ENCODE measurements at places on chromosomes 4 and X.

DNA sequence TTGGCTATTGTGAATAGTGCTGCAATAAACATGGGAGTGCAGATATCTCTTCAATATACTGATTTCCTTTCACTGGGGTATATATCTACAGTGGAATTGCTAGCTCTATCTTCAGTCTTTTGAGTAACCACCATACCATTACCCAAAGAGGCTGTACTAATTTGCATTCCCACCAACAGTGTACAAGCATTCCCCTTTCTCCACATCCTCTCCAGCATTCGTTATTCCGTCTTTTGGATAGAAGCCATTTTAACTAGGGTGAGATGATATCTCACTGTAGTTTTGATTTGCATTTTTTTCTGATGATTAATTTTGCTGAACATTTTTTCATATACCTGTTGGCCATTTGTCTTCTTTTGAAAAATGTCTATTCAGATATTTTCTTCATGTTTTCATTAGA, 110.3 kb downstream of the PRDM5 start:
- DNase-seq: no peak

- no peak for DNase-seq
Observed at GRCh38 chr4:98290511-98290910, 29.3 kb downstream of the RAP1GDS1 start.

GRCh38 chrX:23616361-23616760, 50.9 kb upstream of the PRDX4 start:
- DNase-seq: no peak

DNA sequence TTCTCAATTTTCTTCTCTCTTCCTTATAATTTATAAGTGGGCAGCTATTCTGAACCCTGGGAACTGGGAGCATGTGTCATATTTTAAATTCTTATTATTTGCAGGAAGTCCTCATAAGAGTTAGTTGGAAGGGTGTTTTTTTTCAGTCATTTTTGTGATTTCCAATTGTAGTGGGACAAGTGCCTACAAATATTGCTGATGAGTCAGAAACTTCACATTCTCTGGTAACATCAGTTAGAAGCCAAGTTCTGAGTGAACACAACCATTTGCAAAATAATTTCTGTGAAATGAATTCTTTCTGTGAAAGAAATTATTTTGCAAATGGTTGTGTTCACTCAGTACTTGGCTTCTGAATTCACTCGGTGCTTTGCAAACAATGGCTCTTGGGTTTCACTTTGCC, 20.8 kb upstream of the NWD2 start:
- DNase-seq: no peak

DNA sequence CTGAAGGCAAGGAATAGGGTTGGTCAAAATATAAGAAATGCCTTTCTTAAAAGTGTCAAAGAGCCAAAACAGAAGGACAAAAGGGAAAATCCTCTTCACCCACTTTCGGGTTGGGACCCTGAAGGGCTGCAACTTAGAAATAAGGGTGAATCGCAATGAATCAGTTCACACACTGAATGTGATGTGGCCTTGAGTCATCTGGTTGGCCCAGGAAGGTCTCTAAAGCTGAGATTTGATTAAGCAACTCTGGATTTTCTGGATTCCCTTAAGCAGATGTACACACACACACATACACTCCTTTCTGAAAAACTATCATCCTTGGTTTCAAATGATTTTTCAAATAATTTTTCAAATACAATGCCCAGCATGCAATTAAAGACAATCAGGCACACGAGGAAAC, 13.1 kb downstream of the TAB3 start:
- DNase-seq: no peak

DNA sequence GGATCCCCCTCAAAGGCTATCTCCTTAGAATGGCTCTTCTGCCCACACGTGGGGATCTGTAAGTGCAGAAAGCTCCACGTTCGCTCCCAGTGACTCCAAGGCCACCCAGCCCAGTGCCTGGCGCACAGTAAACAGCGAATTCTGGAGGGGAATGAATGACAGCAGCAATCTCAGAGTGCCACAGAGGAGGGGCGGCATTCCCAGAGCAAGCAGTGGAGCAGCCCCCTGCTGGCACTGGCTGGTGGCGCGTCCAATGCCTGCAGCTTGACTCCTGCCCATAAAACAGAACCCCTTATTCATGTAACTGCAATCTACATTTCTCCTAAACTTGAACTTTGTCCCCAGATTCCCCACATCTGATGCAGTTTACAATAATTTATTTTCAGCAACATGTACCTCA, 6.9 kb upstream of the HELT start:
- no peak for DNase-seq

- no peak for DNase-seq
Observed at GRCh38 chrX:153934762-153935325, at the start of gene NAA10. Gene NAA10 (minus strand): TSS chrX:153935037. CDS start chrX:153934904, 133 bp downstream.

- no peak for DNase-seq
Observed at GRCh38 chrX:107630031-107630689, 1.9 kb downstream of the PRPS1 start.

DNA sequence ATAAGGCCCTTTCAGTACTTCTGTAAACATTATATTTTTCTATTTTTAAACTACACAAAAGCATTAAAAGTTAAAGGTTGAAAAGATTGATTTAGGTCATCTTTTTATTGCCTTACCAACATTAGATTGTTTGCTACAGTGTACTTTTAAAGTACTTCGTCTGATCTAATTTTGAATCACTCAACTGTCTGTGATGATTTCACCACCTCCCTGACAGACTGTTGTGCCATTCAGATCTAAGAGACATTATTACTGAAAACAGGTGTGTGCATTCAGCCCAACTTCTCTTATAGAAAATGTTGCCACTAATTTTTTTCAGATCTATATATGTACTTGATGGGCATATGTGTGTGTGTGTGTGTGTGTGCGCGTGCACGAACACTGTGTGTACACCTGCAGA, 39.3 kb downstream of the GASK1B start:
- no peak for DNase-seq

DNA sequence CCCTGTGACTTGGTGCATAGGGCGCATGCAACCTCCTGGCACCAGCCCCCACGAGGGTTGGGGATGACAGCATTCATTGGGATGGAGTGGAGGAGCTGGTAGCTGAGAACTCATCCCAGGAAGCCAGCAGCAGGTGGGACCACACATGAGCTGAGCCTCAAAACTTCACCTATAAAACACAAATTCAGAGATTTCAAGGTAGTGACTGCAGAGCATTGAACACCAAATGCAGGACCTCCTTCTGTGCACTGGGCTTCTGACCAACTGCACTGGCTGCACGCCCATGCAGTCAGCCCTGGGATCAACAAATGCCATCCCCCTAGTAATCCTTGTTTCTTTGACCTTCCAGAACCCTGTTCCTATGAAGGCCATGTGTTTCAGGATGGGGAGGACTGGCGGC, 197.8 kb downstream of the FRAS1 start:
- DNase-seq: no peak

GRCh38 chrX:22652596-22652995, 347.2 kb upstream of the DDX53 start:
- no peak for DNase-seq

DNA sequence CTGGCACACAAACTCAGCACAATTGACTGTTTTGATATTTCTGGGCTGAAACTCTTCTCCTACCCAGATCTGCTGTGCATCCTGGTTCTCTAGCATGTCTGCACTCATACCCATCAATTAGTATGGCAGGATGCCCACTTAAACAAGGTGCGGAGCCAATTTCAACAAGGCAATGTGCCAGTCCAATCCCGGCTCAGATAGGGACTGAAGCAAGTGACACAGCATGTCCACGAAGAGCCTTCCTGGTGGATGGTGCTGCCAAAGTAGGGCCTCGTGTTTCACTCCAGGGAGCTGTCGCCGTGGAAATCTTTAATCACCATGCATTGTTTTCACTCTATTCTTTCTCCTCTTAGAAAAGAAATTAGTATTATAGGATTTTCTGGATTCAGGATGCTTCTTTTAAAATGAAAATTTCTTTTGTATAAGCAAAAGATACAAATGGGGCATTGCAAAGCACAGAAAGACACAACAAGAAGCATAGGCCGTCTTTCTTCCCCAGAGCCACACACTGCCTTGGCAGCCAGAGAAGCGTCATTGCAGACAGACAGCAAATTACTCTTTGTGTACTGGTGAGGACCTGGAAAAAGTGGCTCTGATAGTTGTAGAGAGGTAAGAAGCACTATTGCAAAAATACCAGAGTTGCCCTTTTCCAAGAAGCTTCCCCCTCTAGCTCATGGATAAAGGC, 40.6 kb upstream of the LSM6 start:
- no peak for DNase-seq

GRCh38 chr4:156767911-156768415, 203.6 kb downstream of the PDGFC start:
- no peak for DNase-seq

DNA sequence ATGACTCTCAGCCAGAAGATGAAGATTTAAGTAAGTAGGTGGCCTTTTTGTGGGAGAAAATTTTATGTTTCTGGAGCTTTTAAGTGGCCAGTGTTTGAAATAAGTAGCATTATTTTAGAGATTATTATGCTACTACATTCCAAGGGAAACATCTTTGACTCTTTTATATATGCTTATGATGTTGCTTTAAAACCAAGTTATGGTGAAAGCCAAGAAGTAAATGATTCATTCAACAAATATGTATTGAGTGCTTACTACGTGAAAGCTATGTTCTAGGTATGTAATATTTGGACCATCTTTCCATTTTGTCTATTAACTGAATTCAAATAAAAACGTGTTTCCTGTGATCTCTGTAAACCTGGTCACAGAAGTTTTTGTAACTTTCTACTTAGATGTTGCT, 58.3 kb downstream of the ZFX start:
- DNase-seq: no peak

- no peak for DNase-seq
Observed at GRCh38 chr4:180240670-180241069, 2002.5 kb upstream of the TENM3 start.

GRCh38 chr4:119861731-119862130, 204.9 kb downstream of the MAD2L1 start:
- DNase-seq: no peak

- no peak for DNase-seq
Observed at GRCh38 chrX:8988446-8988845, 45.5 kb downstream of the FAM9B start.

GRCh38 chrX:129781134-129781672, 1.5 kb downstream of the SASH3 start:
- DNase-seq: peak; percentile 60

DNA sequence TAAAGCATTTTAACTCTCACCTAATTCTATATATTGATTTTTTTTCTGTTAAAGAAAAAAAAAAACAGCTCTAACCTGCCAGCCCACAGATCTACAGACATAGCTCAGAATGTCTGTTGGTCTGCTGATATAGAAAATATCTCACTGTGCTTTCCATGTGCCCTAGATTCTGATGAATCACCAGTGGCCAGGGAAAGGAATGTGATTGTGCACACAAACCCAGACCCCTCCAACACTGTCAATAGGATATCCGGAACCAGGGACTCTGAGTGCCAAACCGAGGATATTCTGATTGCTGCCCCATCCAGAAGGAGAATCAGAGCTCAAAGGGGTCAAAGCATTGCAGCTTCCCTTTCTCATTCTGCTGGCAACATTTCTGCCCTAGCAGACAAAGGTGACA, 12.1 kb upstream of the SCML1 start:
- no peak for DNase-seq

GRCh38 chrX:124455966-124456365, 109.6 kb downstream of the SH2D1A start:
- no peak for DNase-seq

GRCh38 chr4:43682551-43682950, 766.1 kb downstream of the KCTD8 start:
- DNase-seq: no peak

DNA sequence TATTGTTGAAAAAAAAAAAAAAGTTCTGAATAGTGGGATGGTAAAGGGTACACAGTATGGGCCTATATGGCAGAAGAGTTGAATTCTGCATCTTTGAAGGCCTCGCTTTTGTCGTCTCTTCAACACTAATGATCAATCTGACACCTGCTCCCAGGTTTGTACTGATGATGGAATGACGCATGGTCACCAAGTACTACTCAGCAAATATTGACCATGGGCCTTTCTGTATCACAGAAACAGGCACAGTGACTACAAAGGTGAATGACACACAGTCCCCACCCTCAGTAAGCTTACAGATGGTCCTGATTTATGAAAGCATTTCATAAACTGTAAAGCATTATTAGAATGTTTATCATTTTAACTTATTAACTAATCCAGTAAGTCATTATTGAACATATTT, 152.6 kb downstream of the LDB2 start:
- DNase-seq: no peak

DNA sequence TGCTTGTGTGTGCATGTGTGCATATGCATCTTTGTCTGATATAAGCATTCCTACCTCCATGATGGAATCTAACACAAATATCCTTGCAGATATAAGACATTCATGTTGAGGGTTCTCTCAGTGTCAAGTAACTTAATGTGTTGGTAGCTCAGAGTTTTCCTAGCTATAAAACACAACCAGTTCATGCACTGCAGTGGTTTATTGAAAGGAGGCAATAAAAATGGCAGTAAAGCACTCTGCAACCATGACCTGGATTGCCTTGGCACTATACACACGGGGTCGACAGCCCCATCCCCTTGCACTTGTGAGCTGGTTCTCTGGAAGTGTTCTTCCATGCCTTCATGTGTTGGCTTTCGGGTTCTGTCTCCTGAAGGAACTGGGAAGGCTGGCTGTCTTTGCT, 38.9 kb downstream of the GPC4 start:
- no peak for DNase-seq

GRCh38 chr4:43251841-43252240, 359.3 kb downstream of the GRXCR1 start:
- DNase-seq: no peak

GRCh38 chrX:17355976-17356375, 19.0 kb upstream of the NHS start:
- DNase-seq: no peak

GRCh38 chrX:69158166-69158980, 6.9 kb downstream of the PJA1 start:
- DNase-seq: no peak

DNA sequence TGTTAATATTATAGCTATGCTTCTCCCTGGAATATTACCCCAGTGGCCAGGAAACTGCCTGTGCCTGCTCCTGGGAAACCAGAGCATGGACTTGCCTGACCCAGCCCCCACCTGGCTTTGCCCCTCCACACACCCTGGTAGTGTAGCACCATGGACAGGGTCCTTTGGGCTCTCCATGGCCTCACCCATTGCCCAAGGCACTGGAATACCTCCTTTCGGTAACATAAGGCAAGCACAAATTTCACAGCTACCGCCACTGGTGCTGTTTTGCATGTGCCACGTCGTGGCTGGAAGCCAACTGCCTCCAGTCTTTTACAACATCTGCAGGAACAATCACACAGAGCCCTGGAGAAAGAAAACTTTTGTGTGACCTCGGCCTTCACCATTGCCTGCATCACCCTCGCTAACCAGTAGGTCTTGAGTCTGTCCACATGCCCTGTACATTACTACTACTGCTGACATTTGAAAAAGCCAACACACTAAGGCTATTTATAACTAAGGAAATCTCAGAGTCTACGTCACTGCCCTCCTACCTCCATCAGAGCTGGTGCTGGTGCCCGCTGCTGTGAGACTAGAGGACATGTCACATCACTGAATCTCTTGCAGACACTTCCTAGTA, 47.7 kb downstream of the HPGD start:
- no peak for DNase-seq

GRCh38 chr4:70808151-70808550, 31.5 kb downstream of the GRSF1 start:
- no peak for DNase-seq

Data from stimulated activated CD4-positive, alpha-beta T cell treated with anti-CD3 and anti-CD28 coated beads, TNF-alpha, amount 100 ng/mL, for 4 hours (primary cell).